ENCODE measurements at places on chromosomes 11 and 22.

- DNase-seq = no peak
Observed at GRCh38 chr11:65814986-65815565, 18.7 kb upstream of the SNX32 start.

DNA sequence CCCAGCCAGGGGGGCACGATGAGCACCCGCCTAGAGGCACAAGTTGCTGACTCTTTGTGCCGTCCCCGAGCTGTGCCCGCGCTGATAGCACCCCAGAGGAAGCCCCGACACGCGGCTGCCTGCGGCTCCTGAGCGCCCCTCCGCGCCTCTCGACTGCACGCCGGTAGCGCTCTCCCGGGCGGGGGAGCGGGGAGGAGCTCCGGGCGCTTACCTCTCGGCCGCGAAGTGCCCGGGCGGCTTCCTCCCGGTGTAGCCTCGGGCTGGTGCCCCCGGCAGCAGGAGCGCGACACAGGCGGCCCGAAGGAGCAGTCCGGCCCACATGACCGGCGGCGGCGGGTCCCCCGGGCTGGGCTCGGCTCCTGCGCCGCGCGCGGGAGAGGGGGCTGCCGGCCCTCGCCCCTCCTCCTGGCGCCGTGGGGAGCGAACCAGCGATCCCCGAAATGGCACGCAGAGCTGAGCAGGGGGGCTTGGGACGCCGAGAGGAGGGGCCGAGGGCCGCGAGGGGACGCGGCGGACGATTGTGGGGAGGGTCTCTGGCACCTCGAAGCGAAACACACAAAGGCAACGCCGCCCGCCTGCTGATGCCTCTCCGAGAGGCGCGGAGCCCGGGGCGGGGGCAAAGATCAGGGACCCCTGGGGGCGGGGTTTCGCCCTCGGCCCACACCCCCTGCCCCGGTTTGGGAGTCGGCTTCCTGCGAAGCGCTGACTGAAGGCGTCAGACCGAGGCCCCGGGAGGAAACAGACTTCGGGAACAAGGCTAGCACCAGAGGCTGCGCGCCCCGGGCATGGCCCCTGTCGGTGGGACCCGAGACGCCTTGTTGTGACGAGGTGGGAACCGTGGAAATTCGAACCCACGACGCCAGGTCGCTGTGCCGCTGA lies at the start of gene VWCE:
Gene VWCE (minus strand): TSS at position 600 of the 879 bp plus-strand sequence. CDS start 279 bp downstream, at position 321.
- DNase-seq = peak; percentile 38

DNA sequence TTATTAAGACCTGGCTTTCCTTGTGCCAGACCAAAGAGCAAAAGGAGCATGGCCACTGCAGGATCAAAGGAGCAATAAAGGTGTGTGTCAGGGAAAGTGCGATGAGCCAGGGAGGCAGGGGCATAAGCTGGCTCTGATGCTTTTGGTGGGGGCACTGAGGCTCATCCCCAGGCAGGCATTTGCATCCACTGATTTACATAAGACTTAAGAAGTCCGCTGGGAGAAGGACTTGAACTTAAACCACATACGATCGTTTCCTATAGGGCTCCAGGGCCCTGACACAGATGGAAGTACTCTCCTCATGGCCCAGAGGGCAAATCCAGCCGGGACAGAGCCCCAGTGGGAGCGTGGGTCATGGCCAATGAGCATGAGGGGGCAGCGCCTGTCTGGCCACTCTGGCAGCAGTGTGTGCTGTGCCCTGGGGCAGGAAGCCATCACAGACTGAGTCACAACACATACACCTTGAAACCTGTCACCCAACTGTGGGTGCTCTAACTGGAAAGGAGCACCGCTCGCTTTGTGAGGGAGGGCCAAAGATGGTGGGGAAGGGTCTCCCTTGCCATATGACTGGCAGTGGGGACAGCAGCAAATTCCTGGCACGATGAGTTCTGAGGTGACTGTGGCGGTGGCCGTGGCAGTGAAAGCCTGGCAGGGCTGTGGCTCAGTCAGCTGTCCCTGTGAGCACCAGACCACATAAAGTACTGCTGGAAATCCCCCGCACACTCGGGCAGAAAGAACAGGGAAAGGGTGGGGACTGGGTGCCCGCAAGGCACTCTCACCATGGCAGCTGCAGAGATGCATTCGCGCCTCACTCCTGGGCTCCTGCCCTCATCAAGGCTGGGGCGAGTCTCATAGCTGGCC lies 79.4 kb upstream of the LMO1 start:
- no peak for DNase-seq

GRCh38 chr11:130881475-130882137 lies 34.7 kb downstream of the SNX19 start:
- no peak for DNase-seq

DNA sequence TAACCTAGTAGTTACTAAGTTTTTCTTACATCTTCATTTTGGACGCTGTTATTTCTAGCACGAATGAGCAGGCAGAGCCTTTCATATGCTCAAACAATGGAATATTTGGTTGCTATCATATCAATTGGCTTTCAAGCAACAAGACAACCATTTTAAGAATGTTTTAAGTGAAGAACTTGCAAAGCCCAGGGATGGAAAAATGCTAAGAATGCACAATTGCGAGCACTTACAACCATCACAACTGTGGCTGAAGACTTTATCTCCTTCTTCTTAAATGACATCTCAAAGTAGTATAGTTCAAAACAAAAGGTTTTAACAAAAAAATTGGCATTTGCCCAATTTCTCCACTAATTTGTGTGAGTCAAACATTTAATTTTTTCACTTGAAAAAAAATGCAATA lies 8.3 kb upstream of the MMP1 start:
- DNase-seq = no peak

DNA sequence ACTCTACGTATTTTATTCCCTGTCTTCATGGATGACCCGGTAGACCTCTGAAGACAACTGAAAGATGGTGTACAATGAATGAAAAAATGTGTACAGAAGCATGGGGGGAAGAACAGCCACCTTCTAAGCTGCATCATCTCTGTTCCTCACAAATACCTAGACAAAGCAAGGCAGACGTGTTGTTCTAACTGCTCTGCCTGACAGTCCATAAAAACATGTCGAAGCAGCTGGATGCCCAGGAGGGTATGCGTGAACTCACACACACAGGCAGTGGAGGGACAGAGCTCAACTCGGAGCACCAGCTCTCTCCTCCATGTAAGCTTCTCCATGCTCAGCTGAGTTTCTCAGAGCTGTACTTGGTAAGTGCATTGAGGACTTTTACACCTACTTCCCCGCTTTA lies 327.4 kb downstream of the CTTN start:
- DNase-seq = no peak

- no peak for DNase-seq
Observed at GRCh38 chr11:86477495-86478155, 102.9 kb downstream of the CCDC81 start.

GRCh38 chr11:128789497-128790150 lies 77.5 kb downstream of the KCNJ1 start:
- DNase-seq = no peak

DNA sequence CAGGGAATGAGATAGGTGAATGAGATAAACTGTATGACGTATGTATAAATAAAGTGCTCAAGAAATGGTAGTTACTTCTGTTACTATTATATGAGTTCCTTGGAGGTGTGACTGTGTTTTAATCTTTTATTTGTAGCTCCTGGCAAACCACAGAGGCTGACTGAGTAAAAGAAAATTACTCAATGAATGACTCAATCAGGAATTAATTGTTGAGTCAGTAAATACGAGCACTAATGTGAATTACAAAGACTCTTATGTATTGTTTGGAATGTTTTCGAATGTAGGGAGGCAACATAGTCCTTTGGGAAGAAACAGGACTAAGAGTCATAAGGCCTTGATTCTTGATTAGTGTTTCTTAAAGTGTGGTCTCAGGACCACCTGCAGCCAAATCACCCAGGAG lies 51.1 kb upstream of the BLID start:
- no peak for DNase-seq

- DNase-seq = no peak
Observed at GRCh38 chr11:79902493-79902892, 461.7 kb upstream of the TENM4 start.

DNA sequence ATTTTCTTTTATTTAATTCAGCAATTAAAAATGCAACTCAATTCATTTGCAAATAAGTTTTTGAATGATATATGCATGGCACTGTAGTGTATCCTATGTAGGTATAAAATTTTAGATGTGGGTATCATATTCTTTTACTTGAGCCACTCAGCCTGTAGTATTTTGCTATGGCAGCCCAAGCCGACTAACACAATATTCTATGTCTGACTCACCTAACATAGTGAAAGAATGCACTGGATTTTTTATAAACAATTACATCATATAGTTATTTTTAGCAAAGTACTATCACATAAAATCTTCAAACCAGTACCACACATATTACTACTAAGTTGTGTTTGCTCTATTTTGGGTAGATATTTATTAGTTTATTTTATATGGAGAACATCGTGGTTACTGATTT lies 21.9 kb upstream of the GRIA4 start:
- no peak for DNase-seq

- no peak for DNase-seq
Observed at GRCh38 chr11:32430568-32431381, 4.6 kb downstream of the WT1 start.

DNA sequence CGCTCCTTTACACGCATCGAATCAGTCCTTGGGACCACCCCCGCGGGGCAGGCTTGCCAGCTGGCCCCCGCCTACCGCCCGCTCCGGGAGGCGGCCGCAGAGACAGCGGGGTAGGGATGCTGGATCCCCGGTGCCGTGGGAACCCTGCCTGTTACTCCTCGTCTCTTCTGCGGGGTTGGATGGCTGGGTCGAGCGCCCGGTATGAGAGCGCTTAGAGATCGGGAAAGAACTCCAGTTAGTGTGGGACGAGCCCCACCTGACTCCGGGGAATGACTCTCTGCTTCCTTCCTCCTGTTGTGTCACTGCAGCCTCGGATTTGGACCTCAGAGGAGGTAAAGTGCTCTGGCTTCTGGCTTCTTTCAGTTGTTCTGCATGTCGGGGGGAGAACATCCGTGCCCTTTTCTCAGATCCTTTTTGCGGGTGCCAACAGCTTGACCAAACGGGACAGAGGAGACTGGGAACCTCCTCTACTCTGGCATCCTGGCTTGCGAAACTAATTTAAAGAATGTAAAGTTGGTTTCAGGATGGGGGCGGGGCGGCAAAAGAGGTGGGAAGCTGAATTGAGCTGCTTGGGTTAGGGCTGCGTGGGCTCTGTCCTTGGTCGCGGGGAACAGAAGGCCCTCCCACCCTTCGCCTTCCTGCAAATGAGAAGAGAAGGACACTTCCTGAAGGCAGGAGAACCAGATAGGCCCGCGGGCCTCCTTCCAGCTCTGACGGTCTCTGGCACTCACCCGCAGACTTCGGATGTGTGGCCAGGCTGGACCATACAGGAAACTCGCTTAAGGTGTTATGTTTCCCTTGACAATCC lies 938 bp downstream of the LAYN start:
- no peak for DNase-seq

DNA sequence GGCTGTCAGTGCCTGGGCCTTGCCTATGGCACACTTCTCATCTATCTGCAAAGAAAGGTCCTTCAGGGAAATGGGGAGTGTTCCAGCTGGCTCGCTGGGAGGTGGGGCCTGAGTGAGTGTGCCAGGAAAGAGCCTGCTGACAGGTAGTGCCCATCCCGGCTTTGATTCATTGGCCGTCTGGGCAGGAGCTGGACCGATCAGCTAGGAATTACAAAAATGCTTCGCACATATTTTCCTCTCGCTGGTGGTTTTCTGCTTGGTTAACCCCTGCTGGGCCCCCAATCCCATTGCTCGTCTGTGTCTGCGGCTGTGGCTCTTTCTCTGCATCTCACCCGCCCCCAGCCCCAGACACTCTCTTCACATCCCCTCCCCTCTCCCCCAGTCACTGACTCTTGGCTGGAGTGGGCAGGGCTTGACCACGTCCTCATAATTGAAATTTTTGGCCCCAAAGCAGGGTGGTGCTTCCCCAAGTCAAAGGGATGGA lies 10.8 kb downstream of the LIF start:
- no peak for DNase-seq

- DNase-seq = no peak
Observed at GRCh38 chr11:118476676-118477075, 40.4 kb downstream of the KMT2A start.

All from T follicular helper cell (primary cell).